Spleen (tissue), 13 donors: ENCODE measurements at places on chromosomes 2 and 18. TPM values are rescaled to one million over a fixed set of nuclear protein-coding genes. Genes with fewer than 3 reads are reported as not detected.

DNA sequence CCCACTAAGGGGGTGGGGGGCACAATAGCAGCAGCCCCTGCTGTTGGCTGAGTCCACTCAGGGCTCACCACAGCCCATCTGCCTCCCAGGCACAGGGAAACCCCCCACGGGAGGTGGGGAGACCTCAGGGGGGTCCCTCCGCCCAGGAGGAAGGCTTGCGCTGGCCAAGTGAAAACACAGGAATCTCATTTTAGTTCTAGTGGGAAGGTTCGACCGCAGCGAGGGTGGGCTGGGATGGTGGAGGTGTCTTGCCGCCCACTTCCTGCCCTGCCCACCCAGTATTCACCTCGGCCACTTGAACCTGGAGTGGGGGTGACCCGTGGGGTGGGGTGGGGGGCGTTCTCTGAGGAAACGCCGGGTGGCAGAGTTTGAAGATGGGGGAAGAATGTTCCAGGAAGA lies 6.9 kb upstream of the BOK start:
- no peak for DNase-seq

GRCh38 chr2:141959016-141959415 lies 171.8 kb downstream of the LRP1B start:
- no peak for DNase-seq

- no peak for DNase-seq
Observed at GRCh38 chr18:41324934-41325333, 630.1 kb upstream of the PIK3C3 start.

GRCh38 chr18:44246001-44246400 lies 434.7 kb upstream of the SETBP1 start:
- DNase-seq: no peak

DNA sequence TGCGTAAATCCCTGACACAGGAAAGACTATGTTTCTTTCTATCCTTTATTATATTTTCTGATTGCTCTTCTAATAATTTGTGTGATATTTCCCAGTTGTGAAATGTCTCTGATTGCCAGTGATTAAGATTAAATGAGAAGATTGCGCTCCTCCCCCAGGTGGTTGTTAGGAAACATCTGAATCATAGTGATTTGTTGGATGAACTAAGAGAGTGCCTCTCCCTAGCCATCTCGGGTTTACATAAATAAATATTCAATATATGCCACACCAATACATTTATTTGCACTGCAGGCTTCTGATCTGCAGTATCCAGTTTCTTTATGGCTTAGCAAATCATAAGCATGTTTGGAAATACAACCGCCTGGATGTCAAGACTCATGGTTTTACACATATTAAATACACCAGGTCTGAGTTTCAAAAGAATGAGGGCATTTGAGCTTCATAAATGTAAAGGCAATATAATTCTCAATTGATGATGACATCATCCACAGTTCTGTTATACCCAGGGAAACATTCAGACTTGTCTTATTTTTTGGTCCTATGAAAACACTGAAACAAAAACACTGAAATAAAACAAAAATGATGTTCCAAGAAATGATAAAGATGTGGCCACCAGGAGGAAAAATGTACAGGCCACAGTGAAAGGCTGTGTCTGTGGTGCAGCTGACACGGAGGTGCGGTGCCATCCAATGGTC lies 826.7 kb upstream of the ACVR2A start:
- DNase-seq: no peak

DNA sequence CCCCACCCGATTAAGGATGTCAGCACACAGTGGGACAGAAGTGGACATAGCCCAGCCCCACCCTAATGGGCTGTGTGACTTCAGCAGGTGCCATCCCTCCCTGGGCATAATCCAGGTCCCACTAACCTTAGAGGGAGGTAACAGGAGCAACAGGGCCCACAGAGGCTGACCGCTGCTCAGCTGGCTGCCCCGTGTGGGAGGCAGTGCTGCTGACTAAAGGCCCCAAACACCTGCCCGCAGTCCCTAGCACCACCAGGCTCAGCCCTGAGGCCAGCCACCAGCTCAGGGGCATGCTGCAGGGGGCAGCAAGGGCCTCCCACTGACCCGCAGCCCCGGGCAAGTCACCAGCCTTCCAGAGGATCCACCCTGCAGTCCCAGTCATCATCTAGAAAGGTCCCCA lies 14.6 kb downstream of the BIN1 start:
- DNase-seq: peak; percentile 69

DNA sequence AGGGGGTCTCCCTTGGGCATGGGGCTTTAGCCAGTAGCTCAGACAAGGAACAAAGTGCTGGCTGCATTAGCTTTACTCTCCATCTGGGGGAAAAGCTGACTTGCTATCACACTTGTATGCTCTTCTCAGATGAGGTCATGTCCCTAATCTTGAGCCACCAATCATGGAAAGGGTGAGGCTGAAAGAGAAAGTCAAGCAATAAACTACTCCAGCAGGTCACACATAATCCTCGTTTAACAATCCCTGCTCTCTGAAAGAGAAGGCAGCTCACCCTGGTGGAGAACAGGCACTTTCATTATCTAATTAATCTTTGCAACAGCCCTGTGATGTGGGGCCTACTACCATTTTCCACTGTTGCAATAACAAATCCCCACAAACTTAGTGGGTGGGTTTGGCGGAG lies 129.7 kb upstream of the CAPN13 start:
- no peak for DNase-seq

DNA sequence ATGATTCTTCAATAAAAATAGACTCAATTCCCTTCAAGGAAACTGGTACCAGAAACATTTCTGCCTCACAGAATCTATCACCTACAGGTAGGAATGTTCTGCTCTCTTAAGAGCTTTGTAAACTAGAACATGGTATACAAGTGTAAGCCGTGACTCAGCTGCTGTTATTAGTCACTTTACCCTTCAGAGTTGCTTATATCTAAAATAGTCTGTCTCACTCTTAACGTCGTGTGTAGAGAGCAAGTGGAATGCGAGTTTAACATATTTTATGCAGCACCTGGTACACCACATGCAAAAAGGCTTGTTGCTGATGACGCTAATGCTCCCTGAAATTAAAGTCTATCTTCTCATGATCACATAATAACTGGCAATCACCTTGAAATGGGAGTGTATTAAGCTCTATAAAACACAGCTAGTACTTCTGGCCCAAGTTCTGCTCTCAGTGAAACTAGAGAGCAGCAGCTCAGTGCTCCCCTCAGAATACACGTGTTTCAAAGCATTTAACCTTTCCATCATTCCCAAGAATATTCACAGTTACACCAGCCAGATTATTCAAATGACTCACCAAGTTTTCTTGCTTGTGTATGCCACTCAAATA lies 420.0 kb downstream of the ZEB2 start:
- DNase-seq: no peak

GRCh38 chr2:69238449-69239031 lies 148.5 kb downstream of the GFPT1 start:
- no peak for DNase-seq

The FBXO48 gene
- 1.2 TPM for total RNA-seq

The CAPN13 gene
- total RNA-seq: not detected

The MC5R gene
- not detected for total RNA-seq

The CAVIN2 gene
- 159 TPM for total RNA-seq

The PDE11A gene
- total RNA-seq: 1.2 TPM

The PLGLB2 gene
- 10.9 TPM for total RNA-seq
